ENCODE measurements at places on chromosomes 5 and 9.

- H3K4me3 ChIP-seq: no peak overlapping the region
- H3K27ac ChIP-seq: no peak overlapping the region
- H3K36me3 ChIP-seq: peaks cover 3% of the 10 kb centered on the region
Observed at GRCh38 chr5:103000089-103000488, 119.8 kb downstream of the GIN1 start.

GRCh38 chr5:83099001-83099400 lies 21.7 kb downstream of the XRCC4 start:
- H3K27me3 ChIP-seq: no peaks in the 10 kb centered on the region
- no peak for DNase-seq
- H3K36me3 ChIP-seq: peaks cover 4% of the 10 kb centered on the region
- H3K4me1 ChIP-seq: no peaks in the 10 kb centered on the region
- H3K27ac ChIP-seq: no peak overlapping the region

DNA sequence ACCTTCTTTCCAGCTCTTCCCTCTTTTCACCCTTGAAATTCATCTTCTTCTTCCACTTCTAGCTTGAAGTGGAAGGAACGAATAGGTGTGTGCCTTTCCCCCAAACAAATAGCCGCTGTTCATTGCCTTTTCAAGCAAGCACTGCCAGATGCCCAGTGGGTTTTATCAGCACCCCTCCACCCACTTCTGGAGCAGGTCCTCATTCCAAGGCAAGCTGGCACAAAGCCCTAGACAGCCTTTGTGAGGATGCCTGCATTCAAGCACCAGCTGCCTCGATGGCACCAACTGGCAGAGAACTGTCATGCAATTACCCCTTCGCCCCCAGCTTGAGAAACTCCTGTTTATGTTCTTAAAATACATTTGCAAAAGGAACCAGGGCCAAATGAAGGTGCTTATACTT lies 36.5 kb downstream of the SERINC5 start:
- H3K27me3 ChIP-seq: no peaks in the 10 kb centered on the region
- H3K4me1 ChIP-seq: peaks cover 58% of the 10 kb centered on the region
- H3K27ac ChIP-seq: peak overlapping the region; percentile 90
- H3K4me3 ChIP-seq: peak overlapping the region; percentile 66
- H3K36me3 ChIP-seq: no peaks in the 10 kb centered on the region
- DNase-seq: no peak

DNA sequence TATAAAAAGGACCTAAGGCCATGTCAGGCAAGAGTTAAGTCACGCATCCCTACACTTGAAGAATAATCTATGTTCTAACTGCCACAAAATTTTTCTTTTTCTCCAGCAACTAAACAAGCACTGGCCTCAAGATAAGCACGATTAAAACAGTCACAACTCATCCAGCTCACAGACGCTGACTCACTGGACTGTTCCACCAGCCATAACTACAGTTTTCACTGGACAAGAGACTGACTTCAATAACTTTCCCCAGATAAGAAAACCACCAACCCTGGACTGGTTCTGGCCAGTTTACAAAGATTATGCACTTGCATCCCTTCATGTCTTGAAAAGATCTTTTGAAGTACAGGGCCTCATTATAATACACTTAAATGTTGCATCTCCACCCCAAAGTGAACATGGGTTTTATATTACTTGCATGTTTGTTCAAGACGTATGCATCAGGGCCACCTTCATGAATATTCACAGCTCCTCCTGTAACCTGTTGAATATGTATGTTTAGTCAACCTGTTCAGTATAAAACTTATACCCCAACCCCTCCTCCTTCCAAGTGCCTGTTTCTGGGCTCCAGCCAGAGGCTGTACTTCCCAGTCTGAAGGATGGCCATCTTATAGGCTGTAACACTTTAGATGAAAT lies 129.3 kb upstream of the EPB41L4A start:
- H3K27me3 ChIP-seq: peaks cover 20% of the 10 kb centered on the region
- H3K4me1 ChIP-seq: peaks cover 4% of the 10 kb centered on the region
- no peaks in the 10 kb centered on the region for H3K36me3 ChIP-seq
- no peak overlapping the region for H3K4me3 ChIP-seq
- no peak overlapping the region for H3K27ac ChIP-seq

- no peaks in the 10 kb centered on the region for H3K27me3 ChIP-seq
- H3K27ac ChIP-seq: no peak overlapping the region
- H3K4me3 ChIP-seq: no peak overlapping the region
- H3K36me3 ChIP-seq: peaks cover 7% of the 10 kb centered on the region
- DNase-seq: no peak
- peaks cover 4% of the 10 kb centered on the region for H3K4me1 ChIP-seq
Observed at GRCh38 chr5:141662028-141662427, 10.8 kb upstream of the FCHSD1 start.

DNA sequence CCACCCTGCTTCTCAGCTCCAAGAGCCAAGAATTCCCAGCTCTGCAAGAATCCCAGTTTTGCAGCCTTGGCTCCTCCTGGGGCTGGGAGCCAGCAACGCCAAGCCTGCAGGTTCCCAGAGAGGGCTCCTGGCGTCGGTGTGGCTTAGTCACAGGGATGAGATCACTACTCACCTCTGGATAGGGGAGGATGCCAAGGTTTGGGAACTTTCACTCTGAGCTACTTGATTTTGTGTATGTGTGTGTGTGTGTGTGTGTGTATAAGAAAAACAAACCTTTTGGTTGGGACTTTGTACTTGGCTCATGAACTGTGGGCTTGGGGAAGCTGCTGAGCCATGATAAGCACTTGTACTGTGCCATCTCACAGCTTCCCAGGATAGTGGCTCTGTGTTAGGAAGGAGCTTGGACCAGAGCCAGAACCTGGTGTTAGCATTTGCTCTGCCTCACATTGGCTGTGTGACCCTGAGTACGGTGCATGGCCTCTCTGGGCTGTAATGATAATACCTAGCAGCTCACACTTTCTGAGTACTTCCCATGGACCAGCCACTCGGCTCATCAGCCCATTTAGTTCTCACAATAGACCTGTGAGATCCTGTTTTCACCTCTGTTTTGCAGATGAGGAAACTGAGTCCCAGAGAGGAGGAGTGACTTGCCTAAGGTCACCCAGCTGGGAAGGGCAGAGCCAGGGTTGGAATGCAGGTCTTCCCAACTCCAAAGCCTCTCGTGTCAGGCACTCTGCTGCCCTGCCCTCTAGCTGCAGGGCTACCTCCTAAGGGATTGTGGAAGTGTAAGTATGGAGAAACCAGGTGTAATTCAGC lies 41.4 kb upstream of the DAB2IP start:
- peaks cover 12% of the 10 kb centered on the region for H3K4me1 ChIP-seq
- H3K27me3 ChIP-seq: peaks cover 60% of the 10 kb centered on the region
- no peaks in the 10 kb centered on the region for H3K36me3 ChIP-seq
- H3K27ac ChIP-seq: no peak overlapping the region
- no peak for DNase-seq
- no peak overlapping the region for H3K4me3 ChIP-seq

DNA sequence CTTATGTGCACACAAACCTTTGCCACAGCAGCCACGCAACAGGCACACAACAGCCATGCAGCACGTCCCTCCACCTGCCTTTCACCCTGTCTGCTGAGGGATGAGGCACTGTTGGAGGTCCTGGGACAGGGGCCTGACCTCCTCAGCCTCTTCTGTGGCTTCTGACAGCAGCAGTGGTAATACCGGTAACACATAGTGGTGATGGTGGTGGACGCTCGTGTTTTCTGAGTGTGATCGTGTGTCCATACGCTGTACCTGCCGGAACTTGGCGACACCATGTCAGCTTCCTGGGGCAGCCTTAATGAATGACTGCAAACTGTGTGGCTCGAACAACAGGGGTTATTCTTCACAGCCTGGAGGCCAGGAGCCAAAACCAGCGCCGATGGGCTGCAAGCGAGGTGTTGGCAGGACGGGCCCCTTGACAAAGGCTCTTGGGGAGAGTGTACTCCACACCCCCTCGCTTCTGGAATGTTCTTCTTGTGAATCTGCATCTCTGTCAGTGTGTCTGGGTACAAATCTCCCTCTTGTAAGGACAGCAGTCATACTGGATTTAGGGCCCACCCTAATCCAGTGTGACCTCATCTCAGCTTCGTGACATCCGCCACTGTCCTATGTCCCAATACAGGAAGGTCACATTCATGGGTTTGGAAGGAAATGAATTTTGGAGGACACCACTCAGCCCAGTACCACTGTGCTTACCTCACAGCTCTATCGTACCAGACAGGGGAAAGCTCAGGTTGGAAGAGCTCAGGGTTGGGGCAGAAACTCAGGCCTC lies 55.3 kb upstream of the EXOC3 start:
- H3K4me1 ChIP-seq: peaks cover 9% of the 10 kb centered on the region
- DNase-seq: no peak
- no peaks in the 10 kb centered on the region for H3K27me3 ChIP-seq
- no peak overlapping the region for H3K27ac ChIP-seq
- H3K36me3 ChIP-seq: no peaks in the 10 kb centered on the region
- no peak overlapping the region for H3K4me3 ChIP-seq

GRCh38 chr5:173240091-173241050 lies 5.4 kb upstream of the NKX2-5 start:
- peaks cover 11% of the 10 kb centered on the region for H3K36me3 ChIP-seq
- DNase-seq: no peak
- H3K4me3 ChIP-seq: no peak overlapping the region
- peaks cover 36% of the 10 kb centered on the region for H3K4me1 ChIP-seq
- no peak overlapping the region for H3K27ac ChIP-seq

GRCh38 chr9:108643731-108644510 lies 211.9 kb downstream of the ACTL7B start:
- peaks cover 2% of the 10 kb centered on the region for H3K36me3 ChIP-seq
- H3K27me3 ChIP-seq: peaks cover 10% of the 10 kb centered on the region
- no peak for DNase-seq
